Upper lobe of right lung (tissue), 1 donor: ENCODE measurements at places on chromosomes 11 and 22. TPM values are rescaled to one million over a fixed set of nuclear protein-coding genes. Genes with fewer than 3 reads are reported as not detected.
A peak's percentile ranks its signal among the peaks of the same experiment; 100 is the strongest.

Gene MUC15
- 10.5 TPM for total RNA-seq

DNA sequence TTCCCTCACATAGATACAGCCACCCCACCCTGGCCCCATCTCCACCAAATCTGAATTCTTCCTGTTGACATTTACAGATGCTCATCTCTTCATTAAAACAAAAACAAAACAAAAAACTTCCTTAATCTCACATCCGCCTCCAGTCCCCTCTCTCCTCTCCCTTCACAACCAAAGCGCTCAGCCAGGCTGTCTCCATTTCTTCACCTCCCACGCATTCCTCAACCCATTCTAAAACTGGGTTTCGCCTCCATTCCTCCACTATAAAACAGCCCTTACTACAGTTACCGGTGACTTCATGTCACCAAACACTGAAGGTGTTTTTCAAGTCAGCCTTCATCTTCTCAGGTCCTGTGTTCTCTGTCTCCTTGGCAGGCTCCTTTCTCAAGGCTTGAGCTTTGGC is 9.6 kb downstream of the BACE1-AS start:
- no peaks in the 10 kb centered on the region for H3K4me1 ChIP-seq
- no peaks in the 10 kb centered on the region for H3K36me3 ChIP-seq
- no peak overlapping the region for H3K27ac ChIP-seq
- no peak for DNase-seq

DNA sequence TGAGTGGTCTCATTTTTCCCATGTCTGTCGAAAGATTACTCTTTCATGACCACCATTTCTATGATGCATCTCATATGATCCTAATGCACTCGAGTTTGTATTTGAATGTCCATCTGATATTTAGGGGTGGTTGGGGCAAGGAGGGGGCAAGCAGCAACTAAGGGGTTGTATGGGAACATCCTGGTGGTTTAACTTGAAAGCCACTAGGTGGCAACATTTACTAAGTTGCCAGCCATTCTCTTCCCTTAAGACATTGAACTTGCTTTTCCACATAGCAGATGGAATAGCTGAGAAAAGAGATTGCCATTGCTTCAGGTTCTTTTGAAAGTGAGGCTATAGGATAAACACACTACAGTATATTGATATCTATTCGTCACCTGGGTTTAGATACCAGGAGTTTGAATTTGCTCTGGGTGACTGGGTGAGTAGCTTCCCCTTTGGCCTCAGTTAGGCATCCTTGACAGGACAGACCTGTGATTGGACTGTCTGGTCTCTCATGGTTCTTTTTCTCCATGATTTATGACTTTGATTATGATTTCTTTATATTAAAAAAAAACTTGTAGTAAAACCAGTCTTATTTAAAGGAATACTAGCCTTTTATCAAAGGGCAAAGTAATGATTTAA is 32.4 kb downstream of the NF2 start:
- H3K36me3 ChIP-seq = peaks cover 26% of the 10 kb centered on the region

DNA sequence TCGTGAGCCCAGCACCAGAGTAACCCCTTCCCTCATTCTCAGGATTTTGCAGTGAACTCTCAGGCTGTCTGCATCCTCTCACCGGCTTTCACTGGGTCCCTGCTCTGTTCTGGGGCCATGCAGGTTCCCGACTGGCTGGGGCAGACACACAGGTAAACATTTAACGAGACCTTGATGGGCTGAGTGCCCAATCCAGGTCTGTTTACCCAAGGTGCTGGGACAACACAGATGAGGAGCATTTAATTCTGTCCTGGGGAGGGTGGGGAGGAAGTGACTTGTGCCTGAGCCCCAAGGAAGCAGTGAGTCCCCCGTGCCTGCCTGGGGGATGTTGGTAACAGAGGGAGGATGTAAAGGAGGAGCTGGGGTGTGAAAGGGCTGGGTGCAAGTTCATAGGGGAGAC is 4.4 kb downstream of the BIK start:
- DNase-seq = no peak
- H3K4me1 ChIP-seq = peaks cover 12% of the 10 kb centered on the region
- no peaks in the 10 kb centered on the region for H3K36me3 ChIP-seq

DNA sequence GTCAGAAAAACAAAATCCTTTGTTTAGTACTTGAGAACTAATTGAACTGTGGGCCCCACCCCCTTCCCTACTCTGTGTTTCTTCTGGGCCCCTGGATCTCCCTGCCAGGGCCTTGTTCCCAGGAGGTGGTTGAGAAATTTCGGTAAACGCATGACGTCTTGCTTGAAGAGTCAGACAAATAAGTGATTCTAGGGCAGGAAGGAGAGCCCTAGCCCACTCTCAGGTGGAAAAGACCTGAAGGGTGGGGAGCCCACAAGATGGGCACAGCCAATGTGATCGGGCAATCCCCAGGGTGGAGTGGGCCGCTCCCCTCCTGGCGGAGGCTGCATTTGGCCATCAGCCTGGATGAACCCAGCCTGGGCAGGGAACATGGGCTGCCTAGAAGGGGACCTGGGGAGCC is 16.8 kb upstream of the P2RY2 start:
- no peaks in the 10 kb centered on the region for H3K36me3 ChIP-seq
- peak; percentile 84 for DNase-seq
- peaks cover 19% of the 10 kb centered on the region for H3K4me1 ChIP-seq
- no peaks in the 10 kb centered on the region for H3K27me3 ChIP-seq
- peak overlapping the region; percentile 74 for H3K27ac ChIP-seq

Gene CALCA
- not detected for total RNA-seq

DNA sequence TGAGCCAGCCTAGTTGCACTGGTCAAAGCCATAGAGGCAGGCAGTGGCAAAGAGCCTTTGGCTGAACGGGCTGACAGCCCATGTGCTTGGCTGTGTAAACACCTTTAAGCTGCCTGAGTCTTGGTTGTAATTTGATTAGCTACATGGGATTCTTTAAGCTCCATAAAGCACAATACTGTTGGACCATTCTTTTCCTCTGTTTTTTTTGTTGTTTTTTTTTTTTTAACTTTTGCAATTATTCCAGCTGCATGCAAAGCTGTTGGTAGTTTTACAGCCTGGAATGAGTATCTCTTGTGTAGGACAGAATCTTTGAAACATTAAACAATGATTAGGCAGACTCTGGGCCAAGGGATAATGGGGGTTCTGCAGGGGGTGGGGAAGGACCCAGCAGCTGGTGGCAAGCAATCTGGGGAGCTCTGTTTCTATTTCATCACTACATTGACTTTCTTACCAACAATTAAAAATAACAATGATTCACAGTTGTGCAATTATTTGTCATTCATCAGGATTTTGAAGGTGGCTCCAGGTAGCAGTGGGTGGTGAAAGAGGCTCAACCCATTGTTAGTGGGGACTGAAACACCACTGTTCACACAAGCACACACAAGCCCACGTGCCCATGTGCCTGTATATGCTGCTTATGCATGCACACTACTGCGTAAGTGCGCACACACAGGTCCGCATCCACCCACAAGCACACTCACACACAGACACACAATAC is 69.5 kb upstream of the CSNK2A3 start:
- no peaks in the 10 kb centered on the region for H3K36me3 ChIP-seq
- no peak overlapping the region for H3K27ac ChIP-seq
- no peaks in the 10 kb centered on the region for H3K27me3 ChIP-seq
- no peak overlapping the region for H3K4me3 ChIP-seq
- H3K4me1 ChIP-seq = peaks cover 28% of the 10 kb centered on the region
- no peak for DNase-seq

Gene NF2
- total RNA-seq = 43.9 TPM

Gene ST3GAL4
- 39.2 TPM for total RNA-seq

Gene SCN4B
- 7.2 TPM for total RNA-seq

DNA sequence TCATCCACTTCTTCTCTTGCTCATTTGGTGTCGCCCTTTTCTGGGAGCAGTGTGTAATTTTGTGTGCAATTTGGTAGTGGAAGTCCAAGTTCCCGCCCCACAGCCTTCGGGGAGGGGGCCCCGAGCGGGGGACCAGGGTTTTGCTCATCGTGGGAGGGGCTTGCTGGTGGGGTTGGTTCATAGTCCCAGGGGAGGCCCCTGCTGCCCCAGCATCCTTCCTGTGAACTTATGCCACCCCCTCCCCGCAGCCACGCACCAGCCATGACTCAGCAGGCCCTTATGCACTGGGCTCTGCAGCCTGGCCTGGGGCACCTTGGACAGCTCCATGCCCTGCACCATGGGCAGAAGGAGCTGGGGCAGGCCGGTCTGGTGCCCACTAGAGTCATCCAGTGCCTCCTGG is 1183.6 kb downstream of the BRD1 start:
- H3K36me3 ChIP-seq = no peaks in the 10 kb centered on the region
- H3K27ac ChIP-seq = no peak overlapping the region
- H3K27me3 ChIP-seq = no peaks in the 10 kb centered on the region
- H3K4me1 ChIP-seq = no peaks in the 10 kb centered on the region
- no peak overlapping the region for H3K4me3 ChIP-seq

Gene CLTCL1
- total RNA-seq = 4.3 TPM

GRCh38 chr11:116535994-116536393 is 236.8 kb downstream of the BUD13 start:
- no peaks in the 10 kb centered on the region for H3K4me1 ChIP-seq
- H3K4me3 ChIP-seq = no peak overlapping the region
- peak; percentile 23 for DNase-seq
- peaks cover 17% of the 10 kb centered on the region for H3K27me3 ChIP-seq
- no peaks in the 10 kb centered on the region for H3K36me3 ChIP-seq
